ENCODE measurements at places on chromosomes 4 and X. TPM values are rescaled to one million over a fixed set of nuclear protein-coding genes. Genes with fewer than 3 reads are reported as not detected.

- H3K36me3 ChIP-seq = no peaks in the 10 kb centered on the region
- H3K4me1 ChIP-seq = no peaks in the 10 kb centered on the region
- no peak overlapping the region for H3K27ac ChIP-seq
- no peak for DNase-seq
- H3K27me3 ChIP-seq = no peaks in the 10 kb centered on the region
- no peak overlapping the region for H3K4me3 ChIP-seq
Observed at GRCh38 chrX:76931518-76931917, 504.0 kb downstream of the MAGEE1 start.

TRIM61 gene
- total RNA-seq = 0.54 TPM

DNA sequence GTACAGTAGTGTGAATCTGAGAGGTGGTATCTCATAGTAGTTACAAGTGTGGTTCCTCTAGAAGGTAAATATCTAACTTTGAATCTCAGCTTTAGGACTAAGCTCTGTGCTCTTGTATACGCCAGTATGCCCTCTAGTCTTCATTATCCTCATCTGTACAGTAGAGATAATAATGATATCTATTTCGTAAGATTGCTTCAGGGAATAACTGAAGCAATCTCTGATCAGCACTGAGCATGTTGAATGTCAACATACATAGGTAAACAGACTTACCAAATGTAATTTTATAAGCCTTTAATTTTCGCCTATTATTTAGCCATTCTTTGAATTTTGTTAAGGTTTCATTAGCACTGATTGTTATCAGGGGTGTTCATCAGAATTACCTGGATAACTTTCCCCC lies 175.2 kb upstream of the ANKRD50 start:
- no peaks in the 10 kb centered on the region for H3K36me3 ChIP-seq

DNA sequence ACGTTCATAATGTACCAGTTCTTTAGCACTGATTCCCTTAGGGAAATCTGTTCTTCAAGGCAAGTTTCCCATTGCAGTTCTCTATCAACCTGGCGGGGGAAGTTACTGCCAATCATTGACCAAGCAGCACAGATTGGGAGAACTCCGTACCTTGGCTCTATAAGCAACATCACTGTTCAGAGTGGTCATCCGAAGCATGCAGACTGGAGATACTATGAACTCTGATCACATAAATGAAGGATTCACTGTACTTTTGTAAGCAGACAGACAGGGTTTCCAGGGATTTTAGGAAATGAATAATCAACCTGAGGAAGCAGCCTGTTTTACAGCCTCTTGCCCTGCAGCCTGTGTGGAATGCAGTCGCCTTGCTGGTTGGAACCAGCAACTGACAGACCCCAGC lies 63.8 kb upstream of the WWC2 start:
- H3K4me1 ChIP-seq = no peaks in the 10 kb centered on the region
- no peaks in the 10 kb centered on the region for H3K27me3 ChIP-seq
- no peak overlapping the region for H3K4me3 ChIP-seq
- H3K27ac ChIP-seq = no peak overlapping the region

GRCh38 chrX:154411981-154412340 lies 622 bp downstream of the TAFAZZIN start:
- H3K4me3 ChIP-seq = peak overlapping the region; percentile 63
- no peaks in the 10 kb centered on the region for H3K36me3 ChIP-seq
- H3K27ac ChIP-seq = peak overlapping the region; percentile 90
- H3K27me3 ChIP-seq = no peaks in the 10 kb centered on the region

KDR gene
- 28.8 TPM for total RNA-seq

GRCh38 chr4:41437111-41437536 lies 100.8 kb upstream of the LIMCH1 start:
- H3K27ac ChIP-seq = peak overlapping the region; percentile 11
- H3K27me3 ChIP-seq = no peaks in the 10 kb centered on the region
- no peaks in the 10 kb centered on the region for H3K36me3 ChIP-seq
- no peaks in the 10 kb centered on the region for H3K4me1 ChIP-seq
- no peak for DNase-seq

PAK3 gene
- 2.1 TPM for total RNA-seq

DNA sequence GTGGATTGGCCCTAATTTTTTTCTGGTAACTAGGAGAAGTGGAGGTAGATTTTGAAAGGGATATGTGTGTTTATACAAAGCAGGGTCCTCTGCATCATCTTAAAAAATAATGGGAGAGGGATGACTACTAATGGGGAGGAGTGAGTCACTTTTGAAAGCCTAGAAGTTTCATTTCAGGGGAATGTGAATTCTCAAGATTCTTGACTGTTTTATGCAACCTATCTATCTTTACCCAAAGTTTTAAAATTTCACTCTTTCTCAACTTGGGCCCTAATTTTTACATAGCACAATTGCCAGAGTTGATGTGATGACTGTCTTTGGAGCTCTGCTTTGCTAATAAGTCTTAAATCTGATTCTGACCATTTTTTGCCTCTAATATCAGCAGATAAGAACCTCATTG lies 445.2 kb downstream of the GRXCR1 start:
- no peak overlapping the region for H3K4me3 ChIP-seq
- DNase-seq = no peak
- H3K27ac ChIP-seq = no peak overlapping the region
- H3K36me3 ChIP-seq = no peaks in the 10 kb centered on the region
- no peaks in the 10 kb centered on the region for H3K27me3 ChIP-seq

DNA sequence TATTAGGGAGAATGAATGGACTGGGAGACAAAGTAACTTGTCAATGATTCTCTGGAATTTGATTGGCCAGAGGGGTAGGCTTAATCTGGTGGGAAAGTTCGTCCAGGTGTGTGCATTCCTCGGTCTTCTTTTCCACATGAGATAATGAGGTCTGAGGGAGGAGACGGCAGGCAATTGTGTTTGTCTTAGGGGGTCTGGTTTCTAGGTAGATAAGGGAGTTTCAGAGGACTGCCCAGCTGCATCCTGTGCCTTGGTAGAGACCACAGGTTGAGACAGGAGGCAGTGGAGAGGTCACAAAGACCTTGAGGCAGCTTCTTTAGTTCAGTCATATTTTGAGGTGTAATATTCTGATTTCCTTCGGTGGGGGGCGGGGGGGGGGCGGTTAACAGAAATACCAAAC lies 4.3 kb downstream of the MGST2 start:
- no peaks in the 10 kb centered on the region for H3K36me3 ChIP-seq
- H3K4me3 ChIP-seq = no peak overlapping the region
- DNase-seq = no peak
- H3K27me3 ChIP-seq = no peaks in the 10 kb centered on the region
- peaks cover 25% of the 10 kb centered on the region for H3K4me1 ChIP-seq

- H3K27ac ChIP-seq = no peak overlapping the region
- no peak for DNase-seq
- no peaks in the 10 kb centered on the region for H3K27me3 ChIP-seq
- no peak overlapping the region for H3K4me3 ChIP-seq
- no peaks in the 10 kb centered on the region for H3K36me3 ChIP-seq
Observed at GRCh38 chr4:81623434-81623833, 151.7 kb upstream of the RASGEF1B start.

GRCh38 chr4:121272526-121272925 lies 108.3 kb downstream of the QRFPR start:
- H3K4me1 ChIP-seq = no peaks in the 10 kb centered on the region
- DNase-seq = no peak
- no peaks in the 10 kb centered on the region for H3K27me3 ChIP-seq

GRCh38 chrX:129653971-129654651 lies 645 bp downstream of the APLN start:
- H3K27ac ChIP-seq = no peak overlapping the region
- H3K4me1 ChIP-seq = no peaks in the 10 kb centered on the region
- DNase-seq = peak; percentile 67
- peak overlapping the region; percentile 24 for H3K4me3 ChIP-seq
- H3K27me3 ChIP-seq = no peaks in the 10 kb centered on the region

- DNase-seq = no peak
- no peak overlapping the region for H3K4me3 ChIP-seq
- H3K27ac ChIP-seq = no peak overlapping the region
- no peaks in the 10 kb centered on the region for H3K4me1 ChIP-seq
- H3K27me3 ChIP-seq = no peaks in the 10 kb centered on the region
- peaks cover 2% of the 10 kb centered on the region for H3K36me3 ChIP-seq
Observed at GRCh38 chr4:95162867-95163266, 385.9 kb downstream of the UNC5C start.

DNA sequence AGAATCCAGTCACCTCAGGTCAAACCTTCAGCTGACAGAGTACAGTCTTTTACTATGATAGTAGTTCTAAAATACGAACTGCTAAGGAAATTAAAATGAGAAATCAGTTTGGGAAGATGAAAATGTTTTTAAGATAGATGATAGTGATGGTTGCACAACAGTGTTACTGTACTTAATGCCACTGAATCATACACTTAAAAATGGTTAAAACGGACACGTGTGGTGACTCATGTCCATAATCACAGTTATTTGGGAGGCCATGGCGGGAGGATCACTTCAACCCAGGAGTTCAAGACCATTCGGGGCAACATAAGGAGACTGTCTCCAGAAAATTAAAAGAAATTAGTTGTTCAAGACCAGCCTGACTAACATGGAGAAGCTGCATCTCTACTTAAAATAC lies 41.4 kb downstream of the ABHD18 start:
- no peak overlapping the region for H3K4me3 ChIP-seq
- DNase-seq = no peak
- no peak overlapping the region for H3K27ac ChIP-seq
- no peaks in the 10 kb centered on the region for H3K4me1 ChIP-seq
- H3K27me3 ChIP-seq = no peaks in the 10 kb centered on the region

BST1 gene
- 5.3 TPM for total RNA-seq

ADH1C gene
- total RNA-seq = 9.3 TPM

GRCh38 chr4:123158576-123158975 lies 236.2 kb upstream of the NUDT6 start:
- no peaks in the 10 kb centered on the region for H3K36me3 ChIP-seq
- no peak overlapping the region for H3K27ac ChIP-seq
- DNase-seq = no peak
- H3K4me3 ChIP-seq = no peak overlapping the region
- no peaks in the 10 kb centered on the region for H3K4me1 ChIP-seq

- no peaks in the 10 kb centered on the region for H3K27me3 ChIP-seq
- no peak overlapping the region for H3K4me3 ChIP-seq
- no peaks in the 10 kb centered on the region for H3K4me1 ChIP-seq
- H3K27ac ChIP-seq = no peak overlapping the region
Observed at GRCh38 chrX:150503898-150504219, 64.6 kb upstream of the MTM1 start.

DNA sequence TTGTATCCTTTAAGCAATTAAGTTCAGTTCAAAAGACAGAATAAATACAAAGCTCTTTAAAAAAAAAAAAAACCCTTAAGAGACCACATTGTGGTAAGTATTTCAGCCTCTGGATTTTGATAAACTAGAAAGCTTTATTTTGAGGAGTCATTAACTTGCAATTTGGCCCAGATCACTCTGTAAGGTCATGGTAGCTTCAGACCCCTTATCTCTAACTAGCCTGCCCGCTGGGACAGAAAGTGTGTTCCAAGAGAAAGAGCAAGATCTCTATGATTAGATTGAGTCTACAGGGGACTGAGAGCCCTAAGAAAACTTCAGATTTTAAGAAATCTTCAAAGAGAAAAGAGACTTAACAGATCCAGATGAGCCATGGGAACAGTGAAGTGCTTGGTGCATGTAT lies 45.6 kb downstream of the GALNT7 start:
- no peaks in the 10 kb centered on the region for H3K36me3 ChIP-seq
- H3K4me3 ChIP-seq = no peak overlapping the region
- no peak overlapping the region for H3K27ac ChIP-seq
- H3K27me3 ChIP-seq = no peaks in the 10 kb centered on the region
- DNase-seq = no peak

RASL11B gene
- 4.3 TPM for total RNA-seq

- DNase-seq = no peak
- no peak overlapping the region for H3K4me3 ChIP-seq
- no peaks in the 10 kb centered on the region for H3K4me1 ChIP-seq
- no peaks in the 10 kb centered on the region for H3K36me3 ChIP-seq
- no peak overlapping the region for H3K27ac ChIP-seq
Observed at GRCh38 chrX:38279188-38279587, 48.1 kb downstream of the RPGR start.

GRCh38 chr4:145762719-145763118 lies 82.8 kb downstream of the C4orf51 start:
- peaks cover 34% of the 10 kb centered on the region for H3K36me3 ChIP-seq
- H3K4me3 ChIP-seq = no peak overlapping the region
- no peaks in the 10 kb centered on the region for H3K27me3 ChIP-seq
- H3K4me1 ChIP-seq = no peaks in the 10 kb centered on the region
- no peak for DNase-seq

- DNase-seq = no peak
- no peaks in the 10 kb centered on the region for H3K36me3 ChIP-seq
- no peak overlapping the region for H3K4me3 ChIP-seq
- no peak overlapping the region for H3K27ac ChIP-seq
- H3K27me3 ChIP-seq = no peaks in the 10 kb centered on the region
- H3K4me1 ChIP-seq = no peaks in the 10 kb centered on the region
Observed at GRCh38 chrX:29528281-29528680, 687.1 kb upstream of the MAGEB2 start.

SORCS2 gene
- total RNA-seq = 9.1 TPM

GRCh38 chr4:172547724-172548123 lies 620.9 kb upstream of the GALNT7 start:
- H3K27ac ChIP-seq = no peak overlapping the region
- H3K36me3 ChIP-seq = no peaks in the 10 kb centered on the region
- DNase-seq = peak; percentile 8
- H3K4me3 ChIP-seq = no peak overlapping the region

LGI2 gene
- total RNA-seq = 7.5 TPM

- no peak overlapping the region for H3K27ac ChIP-seq
- no peak overlapping the region for H3K4me3 ChIP-seq
- no peaks in the 10 kb centered on the region for H3K27me3 ChIP-seq
- H3K4me1 ChIP-seq = no peaks in the 10 kb centered on the region
- DNase-seq = no peak
Observed at GRCh38 chr4:57132743-57133137, 22.6 kb upstream of the IGFBP7 start.

DNA sequence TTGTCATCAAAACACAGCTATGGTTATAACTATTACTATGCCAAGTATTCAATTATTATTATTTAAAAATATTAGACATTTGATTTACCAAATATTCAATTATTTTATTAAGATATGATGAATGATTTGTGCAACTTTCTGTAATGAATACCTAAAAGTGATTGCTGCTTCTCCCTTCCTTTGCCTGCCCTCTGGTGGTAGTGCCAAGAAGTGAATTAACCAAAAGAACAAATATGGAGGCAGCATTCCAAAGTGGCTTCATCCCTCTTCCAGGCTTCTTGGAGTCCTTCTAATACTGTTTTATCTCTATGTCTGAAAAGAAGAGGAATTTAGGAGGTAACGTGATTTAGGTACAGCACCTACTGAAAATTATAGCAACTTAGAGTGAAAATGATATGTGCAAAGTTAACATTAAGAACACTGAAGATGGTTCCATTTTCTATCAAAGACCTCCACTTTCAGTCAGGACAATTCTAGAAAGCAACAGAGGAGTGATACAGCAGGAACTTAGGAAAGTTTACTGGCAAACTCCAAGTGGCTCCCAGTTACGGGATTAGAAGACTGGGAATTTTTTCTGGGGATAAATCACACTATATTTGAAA lies 43.0 kb downstream of the ENPEP start:
- peaks cover 4% of the 10 kb centered on the region for H3K36me3 ChIP-seq
- DNase-seq = peak; percentile 18
- no peak overlapping the region for H3K4me3 ChIP-seq
- no peaks in the 10 kb centered on the region for H3K4me1 ChIP-seq
- no peaks in the 10 kb centered on the region for H3K27me3 ChIP-seq
- H3K27ac ChIP-seq = no peak overlapping the region

Measured in kidney (tissue), 22 donors.